Vein endothelial cell (primary cell): ENCODE measurements at places on chromosomes 2 and 18. TPM values are rescaled to one million over a fixed set of nuclear protein-coding genes. Genes with fewer than 3 reads are reported as not detected.

Gene TGIF1
- 94.1 and 161 TPM in 2 replicates for total RNA-seq

Gene IL1RL1
- 11.1 and 31.0 TPM in 2 replicates for total RNA-seq

Gene RBM44
- 0.67 and 1.3 TPM in 2 replicates for total RNA-seq

Gene HES6
- total RNA-seq = 2.7 and 4.2 TPM in 2 replicates

Gene PLCD4
- total RNA-seq = 2.9 and 6.5 TPM in 2 replicates

Gene ARHGAP25
- total RNA-seq = 5.2 and 8.2 TPM in 2 replicates

Gene DPP10
- not detected in 2 replicates for total RNA-seq

Gene ZNF892
- 6.5 and 8.4 TPM in 2 replicates for total RNA-seq

Gene SULT1C4
- 20.1 and 34.3 TPM in 2 replicates for total RNA-seq

Gene FABP1
- total RNA-seq = not detected in 2 replicates

Gene MYO1B
- 119 and 198 TPM in 2 replicates for total RNA-seq

Gene GKN1
- not detected in 2 replicates for total RNA-seq

Gene SLC25A12
- total RNA-seq = 17.6 and 22.1 TPM in 2 replicates

Gene FAP
- total RNA-seq = 0.98 and 4.5 TPM in 2 replicates

Gene FLACC1
- 0.65 and 1.1 TPM in 2 replicates for total RNA-seq

Gene UGGT1
- 83.3 and 101 TPM in 2 replicates for total RNA-seq

Gene TDRD15
- not detected in 2 replicates for total RNA-seq

Gene KCNG3
- total RNA-seq = under 0.01 TPM in 2 replicates

Gene SCYGR4
- not detected in 2 replicates for total RNA-seq

Gene TNFAIP6
- not detected in 2 replicates for total RNA-seq

Gene RAB6C
- not detected in 2 replicates for total RNA-seq

Gene GALNT13
- 2.0 and 2.3 TPM in 2 replicates for total RNA-seq

Gene KCNG2
- not detected in 2 replicates for total RNA-seq

Gene TTC39C
- total RNA-seq = 5.3 and 5.6 TPM in 2 replicates

Gene TUBA3E
- total RNA-seq = not detected in 2 replicates
